ENCODE measurements at places on chromosomes 12 and 14. TPM values are rescaled to one million over a fixed set of nuclear protein-coding genes. Genes with fewer than 3 reads are reported as not detected.

The GZMB gene
- total RNA-seq, result not detected

The KCNJ8 gene
- 1.4 TPM for total RNA-seq

GRCh38 chr14:31205681-31206535 is 1.7 kb downstream of the HECTD1 start:
- DNase-seq, result no peak

GRCh38 chr12:98438656-98439230 is 76.6 kb upstream of the TMPO start:
- DNase-seq, result no peak

The AICDA gene
- not detected for total RNA-seq

GRCh38 chr14:75155169-75155568 is 21.2 kb downstream of the TMED10 start:
- DNase-seq, result no peak

- DNase-seq, result no peak
Observed at GRCh38 chr12:2555487-2556082, 239.2 kb upstream of the FKBP4 start.

DNA sequence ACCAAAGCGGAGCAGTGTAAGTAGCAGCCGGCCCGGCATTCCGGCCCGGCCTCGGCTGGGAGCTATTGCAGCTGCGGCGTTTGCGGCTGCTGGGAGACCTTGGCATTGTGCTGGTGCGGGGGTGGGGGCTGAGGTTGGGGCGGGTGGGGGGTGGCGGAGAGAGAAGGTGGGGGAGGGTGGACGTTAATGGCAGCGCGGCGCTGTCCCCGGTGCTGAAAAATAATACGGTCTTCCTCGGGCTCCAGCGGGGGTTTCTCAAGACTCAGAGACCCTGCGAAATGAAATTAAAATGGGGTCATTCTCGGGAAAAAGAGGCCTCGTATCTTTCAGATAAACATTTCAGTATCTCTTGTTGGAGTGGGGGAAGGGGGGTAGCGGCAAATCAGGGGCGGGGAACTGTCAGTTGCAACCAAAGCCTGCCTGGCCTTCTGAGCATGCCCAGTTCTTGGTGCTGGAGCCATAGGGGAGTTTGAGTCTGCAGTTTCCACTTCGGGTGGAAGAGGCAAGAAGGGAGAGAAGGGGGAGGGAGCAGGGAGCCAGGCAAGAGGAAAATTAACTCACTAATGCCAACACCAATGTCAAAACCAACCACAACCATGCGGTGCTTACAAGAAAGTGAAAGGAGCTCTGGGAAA is 414 bp downstream of the UNC79 start:
- peak; percentile 21 for DNase-seq

- DNase-seq, result no peak
Observed at GRCh38 chr12:25051656-25052195, 102.8 kb upstream of the BCAT1 start.

DNA sequence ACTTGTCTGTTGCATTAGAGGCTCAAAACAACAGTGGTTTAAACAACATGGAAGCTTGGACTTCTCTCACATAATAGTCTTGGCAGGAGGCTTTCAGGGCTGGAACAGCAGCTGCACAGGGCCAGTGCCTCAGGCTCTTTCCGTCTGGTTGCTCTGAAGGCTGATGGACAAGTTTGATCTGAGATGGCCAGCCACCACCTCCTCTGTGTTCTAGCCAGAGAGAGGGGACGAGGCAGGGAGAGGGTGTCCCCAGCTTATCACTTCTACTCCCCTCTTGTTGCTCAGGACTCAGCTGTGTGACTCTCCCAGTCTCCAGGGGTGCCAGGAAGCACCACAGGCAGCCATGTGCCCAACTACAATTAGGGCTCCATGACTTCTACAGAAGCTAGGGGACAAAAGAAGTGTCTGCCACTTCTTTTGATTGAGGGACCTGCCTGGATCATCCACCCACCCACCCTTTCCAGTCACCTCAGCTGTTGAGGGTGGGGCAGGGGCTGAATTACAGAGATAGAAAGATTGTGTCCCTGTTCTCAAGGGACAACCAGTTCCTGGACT is 46.6 kb downstream of the SMIM41 start:
- no peak for DNase-seq

The FAM186B gene
- 0.21 TPM for total RNA-seq

The ALG10 gene
- 11.0 TPM for total RNA-seq

The NOVA1 gene
- total RNA-seq, result 12.7 TPM

GRCh38 chr14:105067140-105067968 is 2.1 kb upstream of the GPR132 start:
- no peak for DNase-seq

DNA sequence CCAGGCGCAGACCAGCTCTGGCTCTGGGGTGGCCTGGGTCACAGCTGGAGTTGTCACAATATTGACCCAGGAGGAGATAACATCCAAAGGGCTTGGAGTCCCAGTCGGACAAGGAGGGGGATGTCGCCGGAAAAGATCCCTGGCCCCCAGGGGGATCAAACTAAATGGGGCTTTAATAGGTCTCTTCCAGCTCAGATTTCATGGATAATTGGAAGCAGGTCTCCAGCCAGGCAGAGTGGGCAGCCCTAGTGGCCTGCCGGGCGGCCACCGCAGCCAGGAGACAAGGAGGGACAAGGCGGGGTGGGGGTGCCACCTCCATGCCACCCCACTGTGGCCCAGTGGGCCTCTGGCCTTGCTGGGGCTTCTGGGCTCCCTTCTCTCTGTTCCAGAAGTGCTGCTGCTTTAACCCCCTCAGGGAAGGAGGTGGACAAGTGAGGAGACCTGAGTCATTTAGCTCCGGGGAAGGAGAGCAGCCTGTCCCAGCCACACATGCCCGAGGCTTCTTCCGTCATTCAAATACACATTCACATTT is 23.1 kb upstream of the PGF start:
- no peak for DNase-seq

DNA sequence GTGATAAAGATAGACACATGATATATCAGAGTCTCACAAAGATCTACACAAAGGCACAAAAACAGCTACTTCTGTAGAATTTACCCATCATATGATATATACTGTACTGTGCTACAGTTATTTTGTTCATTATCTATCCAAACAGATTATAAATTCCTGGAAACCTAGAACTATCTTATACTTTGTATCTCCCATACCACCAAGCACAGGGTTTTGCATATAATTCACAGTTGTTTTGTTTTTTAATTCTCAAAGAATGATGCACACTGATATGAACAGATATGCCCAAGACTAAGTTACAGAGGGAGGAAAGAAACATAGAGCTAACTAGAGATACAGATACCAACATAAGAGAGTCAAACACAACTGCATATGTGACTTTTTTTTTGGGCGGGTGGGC is 3.4 kb downstream of the PRKAG1 start:
- DNase-seq, result no peak

The TAS2R10 gene
- not detected for total RNA-seq

GRCh38 chr12:92261071-92261470 is 115.4 kb upstream of the BTG1 start:
- no peak for DNase-seq

GRCh38 chr12:20798554-20798953 is 12.0 kb upstream of the SLCO1B3 start:
- no peak for DNase-seq

The SLC5A8 gene
- total RNA-seq, result 0.11 TPM

The OSBPL8 gene
- 81.1 TPM for total RNA-seq
